Lung microvascular endothelial cell (primary cell): ENCODE measurements at places on chromosomes 6 and 20.
A peak's percentile ranks its signal among the peaks of the same experiment; 100 is the strongest.

GRCh38 chr20:10060226-10060625 is 25.4 kb downstream of the ANKEF1 start:
- no peak for DNase-seq

DNA sequence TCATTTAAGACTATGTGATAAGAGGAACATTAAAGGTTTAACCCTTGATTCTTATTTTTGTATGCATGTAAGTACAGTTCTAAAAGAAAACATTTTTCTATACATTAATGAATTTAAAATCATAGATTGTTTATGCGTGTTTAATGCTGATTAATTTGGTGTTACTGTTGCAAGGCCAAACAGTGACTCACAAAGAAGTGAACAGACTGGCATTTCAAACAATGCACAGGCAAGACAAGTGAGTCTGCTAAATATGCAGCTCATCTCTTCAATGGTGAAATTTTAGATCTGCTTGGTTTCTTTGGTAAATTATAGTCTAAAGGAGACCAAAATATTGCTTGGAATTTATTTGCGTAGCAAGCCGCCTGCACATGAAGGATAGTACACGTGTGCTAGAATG is 417.4 kb upstream of the SOX4 start:
- no peak for DNase-seq

- DNase-seq = no peak
Observed at GRCh38 chr6:149964308-149965193, 808 bp downstream of the ULBP1 start.

DNA sequence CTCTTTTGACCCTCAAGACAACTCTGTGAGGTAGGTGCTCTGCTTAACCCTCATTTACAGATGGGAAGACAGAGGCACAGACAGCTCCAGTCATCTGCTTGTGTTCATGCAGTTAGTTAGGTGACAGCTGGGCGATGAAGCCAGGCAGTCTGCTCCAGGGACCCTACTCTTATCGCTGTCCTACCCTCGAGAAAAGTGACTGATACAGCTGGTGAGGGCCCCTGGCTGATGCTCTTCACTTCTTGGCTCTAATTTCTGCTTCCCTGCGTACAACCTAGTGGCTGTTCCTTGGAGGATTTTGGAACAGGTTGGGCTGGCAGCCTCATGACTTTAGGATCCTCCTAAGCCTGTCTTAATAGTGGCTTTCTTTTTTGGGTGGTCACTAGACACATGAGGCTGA is 9.1 kb upstream of the TJAP1 start:
- DNase-seq = no peak

DNA sequence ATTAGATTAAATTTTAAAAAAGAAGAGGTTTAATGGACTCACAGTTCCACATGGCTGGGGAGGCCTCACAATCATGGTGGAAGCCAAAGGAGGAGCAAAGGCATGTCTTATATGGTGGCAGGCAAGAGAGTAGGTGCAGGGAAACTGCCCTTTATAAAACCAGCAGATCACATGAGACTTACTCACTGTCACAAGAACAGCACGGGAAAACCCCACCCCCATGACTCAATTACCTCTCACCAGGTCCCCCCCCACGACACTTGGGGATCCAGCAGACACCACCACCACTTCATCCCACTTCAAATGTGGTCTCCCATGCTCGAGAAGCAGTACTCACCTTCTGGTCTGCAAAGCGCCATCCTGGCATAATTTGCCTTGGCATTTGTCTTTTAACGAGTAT is 24.6 kb downstream of the MTFR2 start:
- DNase-seq = peak; percentile 14
